ENCODE measurements at places on chromosomes 4 and X.

GRCh38 chrX:41881166-41881565, 42.2 kb downstream of the CASK start:
- no peaks in the 10 kb centered on the region for H3K4me1 ChIP-seq
- no peak overlapping the region for H3K27ac ChIP-seq
- no peaks in the 10 kb centered on the region for H3K27me3 ChIP-seq
- no peak overlapping the region for H3K4me3 ChIP-seq

- no peaks in the 10 kb centered on the region for H3K27me3 ChIP-seq
- DNase-seq, result no peak
- no peaks in the 10 kb centered on the region for H3K36me3 ChIP-seq
- H3K4me1 ChIP-seq, result no peaks in the 10 kb centered on the region
These were observed 2320.1 kb downstream of the ARAP2 start for GRCh38 chr4:33924239-33924638.

GRCh38 chrX:15158736-15159406, 111.0 kb downstream of the ASB9 start:
- H3K4me1 ChIP-seq, result no peaks in the 10 kb centered on the region
- H3K27me3 ChIP-seq, result peaks cover 11% of the 10 kb centered on the region
- H3K4me3 ChIP-seq, result no peak overlapping the region
- no peak overlapping the region for H3K27ac ChIP-seq

- H3K36me3 ChIP-seq, result no peaks in the 10 kb centered on the region
- no peak overlapping the region for H3K27ac ChIP-seq
- DNase-seq, result no peak
- no peaks in the 10 kb centered on the region for H3K4me1 ChIP-seq
- no peak overlapping the region for H3K4me3 ChIP-seq
These were observed 862.2 kb downstream of the TRIML1 start for GRCh38 chr4:189001283-189001970.

GRCh38 chr4:146336410-146336807, 122.1 kb downstream of the REELD1 start:
- no peaks in the 10 kb centered on the region for H3K27me3 ChIP-seq
- no peaks in the 10 kb centered on the region for H3K36me3 ChIP-seq
- DNase-seq, result no peak

GRCh38 chr4:146472404-146472803, 49.3 kb downstream of the SLC10A7 start:
- H3K27ac ChIP-seq, result no peak overlapping the region
- no peaks in the 10 kb centered on the region for H3K27me3 ChIP-seq
- DNase-seq, result no peak
- H3K4me1 ChIP-seq, result no peaks in the 10 kb centered on the region
- no peak overlapping the region for H3K4me3 ChIP-seq

- peak; percentile 49 for DNase-seq
- H3K36me3 ChIP-seq, result no peaks in the 10 kb centered on the region
- H3K27me3 ChIP-seq, result no peaks in the 10 kb centered on the region
- H3K27ac ChIP-seq, result no peak overlapping the region
- no peaks in the 10 kb centered on the region for H3K4me1 ChIP-seq
These were observed 35.4 kb downstream of the CEP44 start for GRCh38 chr4:174318829-174319764.

GRCh38 chr4:81427344-81427821, 44.3 kb downstream of the RASGEF1B start:
- peak; percentile 26 for DNase-seq
- H3K27me3 ChIP-seq, result no peaks in the 10 kb centered on the region
- H3K36me3 ChIP-seq, result peaks cover 13% of the 10 kb centered on the region
- H3K4me3 ChIP-seq, result no peak overlapping the region

- no peak overlapping the region for H3K4me3 ChIP-seq
- H3K27me3 ChIP-seq, result no peaks in the 10 kb centered on the region
- no peak overlapping the region for H3K27ac ChIP-seq
- no peaks in the 10 kb centered on the region for H3K4me1 ChIP-seq
These were observed 146.8 kb downstream of the KLHL13 start for GRCh38 chrX:117969782-117970181.

DNA sequence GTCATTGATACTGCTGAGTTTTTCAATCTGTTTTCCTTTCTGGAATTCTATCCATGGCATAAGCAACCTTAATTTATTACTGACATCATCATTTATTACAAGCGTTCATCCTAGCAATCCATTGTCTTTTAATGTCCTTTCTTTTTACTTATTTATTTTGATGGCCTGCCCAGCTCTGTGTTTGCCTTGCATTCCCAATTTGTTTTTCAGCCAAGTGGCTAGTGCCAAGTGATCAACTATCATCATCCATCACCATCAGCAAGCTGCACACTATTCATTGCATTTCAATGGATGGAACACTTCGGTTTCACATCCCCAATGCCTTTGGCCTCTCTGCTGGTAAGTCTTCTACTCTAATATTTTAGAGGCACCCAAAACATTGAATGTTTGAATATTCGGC, 831.7 kb upstream of the EPHA5 start:
- no peak overlapping the region for H3K4me3 ChIP-seq
- H3K27ac ChIP-seq, result no peak overlapping the region
- H3K4me1 ChIP-seq, result no peaks in the 10 kb centered on the region

DNA sequence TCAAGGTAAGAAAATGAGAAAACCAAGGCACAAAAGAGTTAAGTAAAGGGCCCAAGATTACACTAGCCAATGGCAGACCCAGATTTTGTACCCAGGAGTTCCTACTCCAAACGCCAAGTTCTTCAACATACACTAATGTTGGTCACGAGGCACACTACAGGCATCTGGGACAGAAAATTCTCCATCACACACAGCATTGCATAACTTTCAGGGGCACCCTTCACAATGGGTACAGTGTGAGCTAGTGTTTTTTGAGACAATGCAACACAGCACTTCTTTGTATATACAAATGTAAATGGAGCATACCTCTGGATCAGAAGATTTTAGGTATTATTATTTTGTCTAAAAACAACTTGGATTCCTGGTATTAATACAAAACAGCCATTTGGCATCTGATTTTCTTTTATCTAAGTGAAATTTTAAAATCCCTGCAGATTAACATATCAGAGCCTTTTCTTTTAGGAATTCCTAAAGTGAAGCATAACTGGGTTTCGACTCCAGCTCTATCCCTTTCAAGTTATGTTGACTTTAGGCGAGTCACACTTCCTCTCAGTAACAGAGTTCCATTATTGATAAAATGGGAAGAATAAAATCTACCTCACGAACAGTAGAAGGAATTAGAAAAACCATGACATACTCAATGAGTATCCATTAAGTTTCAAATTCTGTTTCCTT, 41.1 kb downstream of the ADGRA3 start:
- no peak overlapping the region for H3K27ac ChIP-seq
- H3K36me3 ChIP-seq, result peaks cover 2% of the 10 kb centered on the region
- no peaks in the 10 kb centered on the region for H3K27me3 ChIP-seq
- H3K4me1 ChIP-seq, result no peaks in the 10 kb centered on the region

DNA sequence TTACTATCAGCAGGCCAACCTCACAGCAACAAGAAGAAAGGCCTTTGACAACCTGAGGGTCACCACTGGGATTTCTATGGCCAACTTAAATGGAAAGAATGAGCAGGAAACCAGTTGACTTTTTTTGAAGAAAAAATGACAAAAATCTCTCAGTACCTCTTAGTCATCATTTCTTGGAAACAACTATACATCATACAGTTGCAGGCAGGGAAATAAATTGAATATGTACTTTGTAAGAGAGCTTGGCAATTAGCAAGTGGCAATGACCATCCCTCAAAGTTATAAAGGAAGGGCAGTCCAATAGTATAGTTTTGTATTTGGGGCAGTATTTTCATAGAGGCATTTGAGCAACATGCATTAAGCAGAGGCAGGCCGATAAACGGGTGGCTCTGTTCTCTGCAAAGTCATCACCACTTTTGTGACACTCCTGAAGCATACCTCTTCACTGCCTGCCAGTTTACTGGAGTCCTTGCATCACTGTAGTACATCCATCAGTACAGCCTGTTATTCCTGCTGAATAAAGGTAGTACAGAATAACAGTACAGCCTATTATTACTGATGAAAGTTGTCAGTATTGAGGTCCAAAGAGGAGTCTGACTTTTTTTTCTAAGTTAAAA, 83.3 kb upstream of the AMELX start:
- H3K36me3 ChIP-seq, result no peaks in the 10 kb centered on the region
- no peaks in the 10 kb centered on the region for H3K4me1 ChIP-seq
- no peak overlapping the region for H3K27ac ChIP-seq

- H3K4me1 ChIP-seq, result no peaks in the 10 kb centered on the region
- no peaks in the 10 kb centered on the region for H3K27me3 ChIP-seq
- H3K27ac ChIP-seq, result no peak overlapping the region
- no peak for DNase-seq
- H3K36me3 ChIP-seq, result no peaks in the 10 kb centered on the region
These were observed 298.9 kb upstream of the MAGEB16 start for GRCh38 chrX:35499071-35499862.

DNA sequence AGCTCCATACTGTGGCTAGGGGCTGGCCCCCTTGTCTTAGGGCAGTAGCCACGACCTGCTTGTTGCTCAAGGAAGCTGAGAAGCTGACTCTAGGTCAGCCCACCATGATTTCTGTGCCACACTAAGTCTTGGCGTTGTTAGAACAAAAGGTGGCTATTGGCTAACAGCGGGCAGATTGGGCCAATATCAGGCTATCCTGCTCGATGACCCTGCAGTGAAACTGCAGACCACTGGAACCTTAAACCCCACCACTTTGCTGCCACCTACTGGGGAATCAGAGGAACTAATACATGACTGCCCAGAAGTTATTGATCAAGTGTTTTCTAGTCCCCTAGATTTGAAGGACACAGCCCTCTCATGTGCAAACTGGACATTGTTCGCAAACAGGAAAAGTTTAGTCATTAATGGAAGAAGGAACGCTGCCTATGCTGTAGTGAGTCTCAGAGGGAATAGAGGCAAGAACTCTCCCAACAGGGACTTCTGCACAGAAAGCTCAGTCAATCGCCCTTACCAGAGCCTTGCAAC, 17.0 kb upstream of the PAPSS1 start:
- peak; percentile 57 for DNase-seq
- no peak overlapping the region for H3K27ac ChIP-seq
- no peaks in the 10 kb centered on the region for H3K36me3 ChIP-seq
- H3K4me1 ChIP-seq, result no peaks in the 10 kb centered on the region
- no peak overlapping the region for H3K4me3 ChIP-seq

GRCh38 chrX:7891928-7892327, 35.3 kb downstream of the PNPLA4 start:
- H3K4me1 ChIP-seq, result no peaks in the 10 kb centered on the region
- no peak for DNase-seq
- no peak overlapping the region for H3K4me3 ChIP-seq
- H3K27me3 ChIP-seq, result no peaks in the 10 kb centered on the region

- H3K36me3 ChIP-seq, result no peaks in the 10 kb centered on the region
- no peak for DNase-seq
- no peaks in the 10 kb centered on the region for H3K4me1 ChIP-seq
- no peak overlapping the region for H3K4me3 ChIP-seq
- no peak overlapping the region for H3K27ac ChIP-seq
- H3K27me3 ChIP-seq, result no peaks in the 10 kb centered on the region
These were observed 21.5 kb downstream of the HHIP start for GRCh38 chr4:144667500-144667899.

DNA sequence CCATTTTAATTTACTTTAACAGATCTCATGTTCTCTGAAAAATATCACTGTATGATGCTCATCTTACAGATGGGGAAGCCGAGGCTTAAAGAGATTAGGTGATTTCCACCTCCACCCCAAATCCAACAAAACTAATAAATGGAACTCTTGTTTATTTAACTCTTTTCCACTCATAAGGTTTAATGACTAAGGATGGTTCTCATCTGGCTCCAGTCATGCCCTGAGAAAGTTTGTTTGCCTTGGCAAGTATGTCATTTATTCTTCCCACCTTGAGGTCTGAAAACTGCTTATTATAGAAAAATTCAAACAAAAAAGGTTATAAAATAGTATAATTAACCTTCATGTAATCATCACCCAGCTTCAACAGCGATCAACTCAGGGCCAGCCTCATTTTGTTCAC, 56.3 kb downstream of the PPEF2 start:
- no peaks in the 10 kb centered on the region for H3K36me3 ChIP-seq
- H3K4me1 ChIP-seq, result peaks cover 7% of the 10 kb centered on the region
- no peak overlapping the region for H3K4me3 ChIP-seq

- no peaks in the 10 kb centered on the region for H3K27me3 ChIP-seq
- no peaks in the 10 kb centered on the region for H3K4me1 ChIP-seq
- no peak overlapping the region for H3K27ac ChIP-seq
These were observed 9.8 kb upstream of the TMEM185A start for GRCh38 chrX:149641432-149641831.

GRCh38 chr4:118739022-118739713, 54.0 kb downstream of the METTL14 start:
- no peaks in the 10 kb centered on the region for H3K36me3 ChIP-seq
- H3K27me3 ChIP-seq, result no peaks in the 10 kb centered on the region
- H3K4me3 ChIP-seq, result no peak overlapping the region

DNA sequence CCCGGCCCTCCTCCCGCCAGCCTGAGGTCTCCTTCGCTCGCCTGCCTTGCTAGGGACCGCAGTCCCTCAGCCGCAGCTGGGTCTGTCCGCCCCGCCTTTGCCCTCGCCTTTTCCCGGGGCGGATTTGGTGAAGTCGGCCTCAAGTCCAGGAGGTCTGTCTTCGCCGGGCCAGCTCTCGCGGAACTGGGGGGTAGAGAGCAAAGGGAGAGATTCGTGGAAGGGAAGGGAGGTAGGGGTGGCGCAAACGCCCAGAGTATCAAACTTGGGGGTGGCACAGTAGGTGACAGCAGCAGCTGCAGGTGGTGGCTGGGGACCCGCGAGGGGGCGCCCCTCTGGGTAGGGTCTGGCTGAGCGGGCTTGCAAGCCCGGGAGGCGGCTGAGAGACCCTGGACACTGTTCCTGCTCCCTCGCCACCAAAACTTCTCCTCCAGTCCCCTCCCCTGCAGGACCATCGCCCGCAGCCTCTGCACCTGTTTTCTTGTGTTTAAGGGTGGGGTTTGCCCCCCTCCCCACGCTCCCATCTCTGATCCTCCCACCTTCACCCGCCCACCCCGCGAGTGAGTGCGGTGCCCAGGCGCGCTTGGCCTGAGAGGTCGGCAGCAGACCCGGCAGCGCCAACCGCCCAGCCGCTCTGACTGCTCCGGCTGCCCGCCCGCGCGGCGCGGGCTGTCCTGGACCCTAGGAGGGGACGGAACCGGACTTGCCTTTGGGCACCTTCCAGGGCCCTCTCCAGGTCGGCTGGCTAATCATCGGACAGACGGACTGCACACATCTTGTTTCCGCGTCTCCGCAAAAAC, at the start of gene NPY2R:
Gene NPY2R, plus strand, starts transcription at position 379 of the 797 bp plus-strand sequence. CDS start 5,304 bp downstream, outside the sequence.
- H3K4me1 ChIP-seq, result peaks cover 16% of the 10 kb centered on the region
- H3K27me3 ChIP-seq, result peaks cover 32% of the 10 kb centered on the region
- peak within 1 kb of the TSS; percentile 43 for H3K4me3 ChIP-seq
- no peak within 1 kb of the TSS for H3K27ac ChIP-seq
- peak; percentile 45 for DNase-seq

- no peaks in the 10 kb centered on the region for H3K36me3 ChIP-seq
- no peaks in the 10 kb centered on the region for H3K4me1 ChIP-seq
- no peaks in the 10 kb centered on the region for H3K27me3 ChIP-seq
- no peak overlapping the region for H3K4me3 ChIP-seq
These were observed 81.0 kb downstream of the ADGRA3 start for GRCh38 chr4:22434895-22435294.
